Posterior cingulate gyrus (tissue), 11 donors: ENCODE measurements at places on chromosomes 16 and 17.

GRCh38 chr17:68301438-68301959 is 10.2 kb downstream of the ARSG start:
- no peak for DNase-seq

- DNase-seq = no peak
Observed at GRCh38 chr16:79717333-79718137, 117.0 kb upstream of the MAF start.

DNA sequence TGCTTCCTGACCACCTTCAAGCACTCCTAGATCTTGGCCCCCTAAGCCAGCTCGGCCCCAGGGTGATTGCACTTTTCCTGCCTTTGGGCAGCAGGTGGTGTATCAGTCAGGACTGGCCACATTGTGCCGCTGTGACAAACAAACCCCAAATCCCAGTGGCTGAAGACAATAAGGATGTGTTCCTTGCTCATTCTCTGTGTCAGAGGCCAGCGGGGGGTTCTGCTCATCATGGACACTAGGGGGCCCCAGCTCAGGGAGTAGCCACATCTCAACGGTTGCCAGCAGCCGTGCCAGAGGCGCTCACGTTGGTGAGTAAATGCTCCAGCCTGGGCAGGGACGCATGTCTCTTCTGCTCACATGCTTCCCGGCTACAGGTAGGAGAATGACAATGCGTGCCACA is 60.4 kb downstream of the ZDHHC7 start:
- DNase-seq = no peak

GRCh38 chr16:46822270-46822669 is 8.7 kb downstream of the C16orf87 start:
- no peak for DNase-seq

GRCh38 chr16:69924777-69925191 is 26.4 kb upstream of the CLEC18A start:
- DNase-seq = no peak

GRCh38 chr17:78748048-78748729 is 33.9 kb downstream of the CYTH1 start:
- no peak for DNase-seq

DNA sequence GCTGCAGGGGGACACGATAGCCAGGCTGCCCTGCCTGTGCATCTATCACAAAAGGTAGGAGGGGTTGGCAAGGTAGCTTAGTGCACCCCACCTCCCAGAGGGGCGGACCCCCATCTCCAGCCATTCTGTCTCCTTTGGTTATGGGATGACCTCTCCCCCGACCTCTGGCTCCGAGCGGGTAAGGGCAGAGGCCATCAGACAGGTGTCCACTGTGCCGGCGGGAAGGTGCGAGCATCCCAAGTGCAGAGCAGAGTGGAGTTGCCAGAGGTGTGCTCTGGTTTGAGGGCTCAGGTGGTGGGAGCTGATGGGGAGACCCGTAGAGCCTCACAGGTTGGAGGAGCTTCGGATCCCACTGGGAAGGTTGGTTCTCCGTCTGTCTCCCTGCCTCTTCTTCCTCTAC is 11.7 kb downstream of the LDHD start:
- peak; percentile 74 for DNase-seq

DNA sequence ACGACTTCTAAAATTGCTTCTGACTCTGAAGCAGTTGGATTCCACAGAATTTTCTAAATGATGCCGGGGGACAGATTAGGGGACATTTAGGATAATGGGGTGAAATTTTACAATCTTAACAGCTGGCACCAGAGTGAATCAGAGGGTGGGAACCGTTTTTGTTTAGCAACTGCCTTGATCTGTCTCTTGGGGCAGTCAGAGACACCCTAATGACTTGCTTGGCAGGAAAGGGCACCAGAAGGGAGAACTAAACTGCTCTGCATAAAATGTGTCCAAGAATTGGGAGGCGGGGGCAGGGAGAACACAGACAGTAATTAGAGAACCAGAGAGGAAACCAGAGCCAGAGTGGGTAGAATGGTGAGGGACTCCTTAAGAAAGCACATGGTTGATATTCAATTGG is 6.1 kb upstream of the ABCC12 start:
- DNase-seq = no peak

GRCh38 chr17:71232801-71233559 is 887.8 kb upstream of the SOX9 start:
- DNase-seq = no peak

- DNase-seq = no peak
Observed at GRCh38 chr16:22123759-22124490, 31.6 kb downstream of the VWA3A start.

- DNase-seq = no peak
Observed at GRCh38 chr16:89615596-89616090, 2.2 kb downstream of the DPEP1 start.
